Kidney epithelial cell (primary cell): ENCODE measurements at places on chromosomes 1 and 21.

- DNase-seq = no peak
Measured at GRCh38 chr1:118861216-118861615, 126.9 kb downstream of the TBX15 start.

- DNase-seq = no peak
Measured at GRCh38 chr1:46218443-46218842, 15.3 kb downstream of the LURAP1 start.

DNA sequence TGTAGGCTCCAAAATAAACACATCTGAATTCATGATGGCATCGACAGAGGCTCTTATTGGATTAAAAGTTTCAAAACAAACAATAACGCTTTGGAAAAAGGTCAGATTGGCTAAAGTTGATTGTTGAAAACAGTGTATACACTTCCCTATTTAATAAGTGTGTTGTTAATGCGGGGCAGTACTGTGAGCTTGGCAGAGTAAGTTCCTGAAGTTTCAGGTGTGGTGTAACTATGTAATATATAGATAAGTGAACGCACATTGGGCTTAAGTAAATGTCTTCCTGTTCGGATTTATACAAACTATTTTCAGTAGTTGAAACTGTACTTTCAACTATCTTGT, 810 bp downstream of the ZBTB37 start:
- DNase-seq = no peak

GRCh38 chr1:93459126-93459525, 11.2 kb downstream of the FNBP1L start:
- no peak for DNase-seq

DNA sequence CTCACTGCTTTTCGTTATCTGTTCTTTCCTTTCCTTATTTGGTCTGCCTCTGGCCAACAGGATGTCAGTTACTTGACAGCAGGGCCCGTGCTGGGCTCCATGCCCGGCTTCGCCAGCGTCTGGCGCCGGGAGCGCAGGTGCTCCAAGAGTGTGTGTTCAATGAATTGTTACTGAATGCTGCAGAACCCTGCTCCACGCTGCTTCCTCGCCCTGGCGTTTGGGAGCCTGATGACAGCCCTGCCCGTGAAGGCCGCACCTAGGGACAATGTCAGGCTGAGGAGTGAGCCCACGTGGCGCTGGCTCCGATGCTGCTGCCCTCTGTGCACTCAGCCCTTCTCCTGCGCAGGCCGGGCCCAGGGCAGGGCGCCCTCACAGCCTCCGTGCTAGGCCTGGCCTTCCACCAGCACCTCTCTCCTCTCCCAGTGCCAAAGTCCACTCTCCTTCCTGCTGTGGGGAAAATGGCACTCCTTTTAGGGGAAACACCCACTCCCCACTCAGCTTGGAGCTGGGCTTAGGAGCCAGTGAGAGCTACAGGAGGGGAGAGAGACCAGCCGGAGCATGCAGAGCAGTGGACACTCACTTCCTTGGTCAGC, 51.4 kb downstream of the ACBD3 start:
- DNase-seq = no peak

- no peak for DNase-seq
Measured at GRCh38 chr1:3331564-3331963, 122.9 kb upstream of the ARHGEF16 start.

DNA sequence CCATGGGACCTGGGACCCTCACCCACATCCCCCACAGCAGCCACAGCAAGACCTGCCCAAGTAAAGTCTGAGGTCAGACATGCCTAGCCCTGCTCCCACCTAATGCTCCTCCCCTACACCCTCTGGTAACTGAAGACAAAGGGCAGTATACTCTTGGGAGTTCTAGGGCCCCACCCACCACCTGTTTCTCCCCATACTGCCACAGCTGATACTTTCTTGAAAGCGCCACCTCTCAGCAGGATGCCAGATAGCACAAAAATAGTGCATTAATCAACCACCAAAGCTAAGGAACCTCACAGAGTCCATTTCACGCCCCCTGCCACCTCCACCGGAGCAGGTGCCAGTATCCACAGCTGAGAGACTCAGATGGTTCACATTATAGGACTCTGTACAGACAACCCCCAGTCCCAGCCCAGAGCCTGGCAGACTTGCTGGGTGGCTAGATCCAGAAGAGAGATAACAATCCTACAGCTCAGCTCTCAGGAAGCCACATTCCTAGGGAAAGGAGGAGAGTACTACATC, 238.1 kb downstream of the LRRC40 start:
- DNase-seq = no peak

GRCh38 chr21:34227386-34227852, 136.4 kb upstream of the KCNE2 start:
- DNase-seq = no peak

GRCh38 chr1:3741566-3742438, 10.4 kb upstream of the CCDC27 start:
- no peak for DNase-seq

DNA sequence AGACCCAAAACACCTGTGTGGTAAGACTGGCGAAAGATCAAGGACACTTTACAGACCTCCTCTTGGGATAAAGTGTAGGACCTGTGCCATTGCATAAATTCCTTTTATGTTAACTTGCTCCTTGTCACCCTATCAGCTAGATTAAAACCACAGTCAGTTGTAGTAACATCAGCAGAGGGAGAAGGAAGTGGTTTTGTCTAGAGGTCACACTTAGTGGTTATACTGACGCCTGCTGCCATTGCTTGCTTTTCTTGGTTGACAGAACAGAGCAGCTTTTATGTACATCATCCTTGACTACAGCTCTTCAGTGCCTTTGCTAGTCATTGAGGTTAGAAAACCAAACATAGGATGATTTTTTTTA, 101.4 kb downstream of the PBX1 start:
- peak; percentile 48 for DNase-seq

DNA sequence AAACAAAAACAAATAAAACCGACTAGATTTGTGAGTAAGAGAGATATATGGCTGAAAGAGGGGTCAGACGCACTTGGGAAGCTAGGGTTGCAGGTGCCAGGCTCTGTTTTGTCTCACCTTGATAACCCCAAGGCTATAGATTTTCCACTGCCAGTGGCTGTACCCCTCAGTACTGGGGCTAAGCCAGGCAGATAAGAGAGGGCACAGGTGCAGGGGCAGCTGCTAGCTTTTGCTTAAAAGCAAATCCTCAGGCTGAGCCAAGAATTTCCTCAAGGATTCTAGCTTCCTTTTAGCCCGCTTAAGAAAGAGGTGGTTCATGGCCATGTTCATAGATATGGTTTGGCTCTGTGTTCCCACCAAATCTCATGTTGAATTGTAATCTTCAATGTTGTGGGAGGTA, 57.9 kb downstream of the OVGP1 start:
- DNase-seq = no peak

GRCh38 chr1:42660907-42661500, 2.8 kb downstream of the PPIH start:
- no peak for DNase-seq

- no peak for DNase-seq
Measured at GRCh38 chr1:221310180-221310579, 430.9 kb downstream of the HLX start.

- no peak for DNase-seq
Measured at GRCh38 chr21:32364387-32364786, 28.4 kb downstream of the URB1 start.

GRCh38 chr1:9555942-9556341, 16.7 kb downstream of the SLC25A33 start:
- no peak for DNase-seq

- no peak for DNase-seq
Measured at GRCh38 chr1:244497805-244498204, 36.7 kb downstream of the CATSPERE start.

GRCh38 chr1:156804572-156805243, 11.9 kb downstream of the SH2D2A start:
- no peak for DNase-seq

- no peak for DNase-seq
Measured at GRCh38 chr1:46133181-46133658, 791 bp upstream of the PIK3R3 start.
